ENCODE measurements at places on chromosomes 5 and 9. TPM values are rescaled to one million over a fixed set of nuclear protein-coding genes. Genes with fewer than 3 reads are reported as not detected.

The ISL1 gene
- total RNA-seq: not detected

The ANKDD1B gene
- 0.39 TPM for total RNA-seq

The MYMK gene
- not detected for total RNA-seq

The ASTN2 gene
- 5.8 TPM for total RNA-seq

The JAKMIP2 gene
- 6.3 TPM for total RNA-seq

The DBH gene
- total RNA-seq: not detected

The CA9 gene
- not detected for total RNA-seq

The PGM5 gene
- not detected for total RNA-seq

The FNBP1 gene
- 157 TPM for total RNA-seq

The TXNDC15 gene
- total RNA-seq: 72.7 TPM

The DNLZ gene
- 18.3 TPM for total RNA-seq

The MARCHF11 gene
- not detected for total RNA-seq

The C7 gene
- total RNA-seq: not detected

The OCLN gene
- total RNA-seq: 0.34 TPM

The CARD9 gene
- 1.6 TPM for total RNA-seq

The PHYHD1 gene
- 2.9 TPM for total RNA-seq

The TAS2R1 gene
- not detected for total RNA-seq

The PCSK1 gene
- not detected for total RNA-seq

The BTNL8 gene
- total RNA-seq: not detected

The LCN9 gene
- not detected for total RNA-seq

The DMRT2 gene
- total RNA-seq: 1.3 TPM

The SCGB3A2 gene
- not detected for total RNA-seq

The ARHGEF37 gene
- total RNA-seq: 0.47 TPM

Measured in T-helper 1 cell treated with Interleukin-12 subunit alpha and Interleukin-12 subunit beta and Interleukin-4 antibody, amounts not matched to agents 30 ng/mL and 1 ng/mL, for 36 hours (primary cell).